Liver (tissue), 10 donors: ENCODE measurements at places on chromosomes 4 and X. TPM values are rescaled to one million over a fixed set of nuclear protein-coding genes. Genes with fewer than 3 reads are reported as not detected.
A peak's percentile ranks its signal among the peaks of the same experiment; 100 is the strongest.

Gene SORCS2
- total RNA-seq = 1.4 TPM

DNA sequence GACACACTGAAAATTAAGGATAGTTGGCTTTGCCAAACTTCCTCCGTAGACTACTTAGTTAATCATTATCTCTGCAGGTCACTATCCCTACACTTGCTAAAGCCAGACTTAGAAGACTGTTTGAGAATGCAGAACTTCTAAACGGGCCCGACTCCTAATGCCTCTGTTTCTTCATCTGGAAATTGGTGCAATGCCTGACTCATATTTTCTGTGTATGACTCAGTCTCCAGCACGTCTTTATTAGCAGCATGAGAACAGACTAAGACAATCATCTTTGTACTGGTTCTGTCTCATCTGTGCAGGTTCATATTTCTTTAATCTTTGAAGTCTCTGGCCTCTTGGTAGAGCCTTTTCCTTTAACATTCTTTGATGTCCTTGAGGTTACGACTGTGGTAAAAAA is 411.9 kb upstream of the ACTRT1 start:
- no peak for DNase-seq

DNA sequence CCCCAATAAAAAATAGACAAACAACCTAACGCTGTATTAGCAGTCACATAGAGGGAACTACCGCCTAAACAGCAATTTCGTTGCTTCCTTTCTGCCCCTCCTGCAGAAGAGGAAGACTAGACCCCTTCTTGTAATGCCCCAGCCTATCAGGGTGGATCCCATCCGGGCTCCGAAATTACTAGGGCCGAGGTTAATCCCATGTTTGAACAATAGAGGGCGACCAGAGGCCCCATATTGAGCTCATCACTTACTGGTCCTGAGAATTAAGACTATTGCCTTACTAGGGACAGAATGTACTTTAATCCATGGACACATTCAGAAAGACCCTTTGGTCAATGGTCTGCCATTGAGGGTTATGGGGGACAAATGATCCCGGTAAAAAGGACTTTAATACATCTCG is 11.8 kb upstream of the ZNF630 start:
- peak; percentile 33 for DNase-seq

GRCh38 chrX:39766855-39767254 is 330.9 kb downstream of the BCOR start:
- no peak for DNase-seq

DNA sequence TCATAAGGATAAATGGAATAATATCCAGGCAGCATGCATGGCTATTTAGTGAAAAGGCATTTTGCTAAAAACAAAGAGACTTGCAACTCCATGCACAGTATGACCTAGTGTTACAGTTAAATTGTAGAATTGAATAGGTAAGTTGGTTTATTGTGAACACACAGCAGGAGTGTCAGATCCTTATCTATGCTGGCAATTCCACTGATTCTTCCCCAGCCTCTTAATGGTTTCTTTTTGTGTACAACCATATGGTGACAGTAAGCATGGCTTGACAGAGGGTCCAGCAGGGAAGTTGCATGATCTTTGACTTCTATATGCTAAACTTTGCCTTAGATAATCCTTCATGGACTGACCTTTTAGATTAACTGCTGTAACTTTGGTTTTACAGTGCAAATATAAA is 936.6 kb upstream of the EPHA5 start:
- no peak for DNase-seq

DNA sequence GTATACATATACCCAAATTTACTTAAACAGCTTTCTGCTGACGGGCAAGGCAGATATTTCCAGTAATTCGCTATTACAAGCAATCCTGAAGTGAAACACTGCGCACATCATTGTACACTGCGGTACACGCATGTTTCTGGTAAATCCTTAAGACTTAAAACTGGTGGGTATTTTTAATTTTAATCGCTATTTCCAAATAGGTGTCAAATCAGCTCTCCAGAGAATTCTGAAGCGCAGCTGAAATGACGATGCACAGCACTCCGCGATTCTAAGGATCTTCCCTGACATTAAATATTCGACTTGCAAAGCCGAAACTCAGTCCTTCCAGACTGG is 361 bp downstream of the TMEM128 start:
- no peak for DNase-seq

GRCh38 chr4:21507439-21507838 is 441.1 kb downstream of the KCNIP4 start:
- DNase-seq = no peak
